Stimulated activated CD4-positive, alpha-beta T cell treated with anti-CD3 and anti-CD28 coated beads, Interleukin-4, amount 100 ng/mL, for 4 hours (primary cell): ENCODE measurements at places on chromosomes 12 and 14.

DNA sequence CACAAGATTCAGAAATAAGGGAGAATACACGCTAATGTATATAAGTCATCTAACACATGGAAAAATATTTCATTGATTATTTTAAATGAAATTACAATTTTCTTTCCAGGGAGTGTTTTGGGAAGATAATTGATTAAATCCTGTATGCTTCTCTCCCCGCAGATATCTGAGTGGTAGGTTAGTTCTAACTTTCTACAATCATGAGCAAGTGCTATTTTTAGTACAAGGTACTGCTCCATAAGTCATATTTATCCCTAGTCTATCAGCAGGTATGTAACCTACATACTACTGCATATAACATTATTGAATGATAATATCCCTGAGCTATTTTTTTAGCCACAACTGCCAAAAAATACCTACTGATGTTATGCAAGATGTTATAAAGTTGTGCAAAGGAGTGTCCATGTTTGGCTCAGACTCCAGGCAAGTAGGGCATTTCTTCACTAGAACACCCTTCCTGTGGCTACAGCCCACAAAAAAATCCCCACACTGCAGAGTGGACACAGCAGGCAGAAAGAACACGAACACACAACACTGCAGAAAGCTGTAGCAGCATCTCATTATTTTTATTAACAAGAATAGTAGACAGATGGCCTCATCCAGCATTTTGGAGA is 87.0 kb downstream of the SEC23A start:
- DNase-seq: no peak

GRCh38 chr12:1935700-1936378 is 17.4 kb upstream of the CACNA2D4 start:
- DNase-seq: no peak

DNA sequence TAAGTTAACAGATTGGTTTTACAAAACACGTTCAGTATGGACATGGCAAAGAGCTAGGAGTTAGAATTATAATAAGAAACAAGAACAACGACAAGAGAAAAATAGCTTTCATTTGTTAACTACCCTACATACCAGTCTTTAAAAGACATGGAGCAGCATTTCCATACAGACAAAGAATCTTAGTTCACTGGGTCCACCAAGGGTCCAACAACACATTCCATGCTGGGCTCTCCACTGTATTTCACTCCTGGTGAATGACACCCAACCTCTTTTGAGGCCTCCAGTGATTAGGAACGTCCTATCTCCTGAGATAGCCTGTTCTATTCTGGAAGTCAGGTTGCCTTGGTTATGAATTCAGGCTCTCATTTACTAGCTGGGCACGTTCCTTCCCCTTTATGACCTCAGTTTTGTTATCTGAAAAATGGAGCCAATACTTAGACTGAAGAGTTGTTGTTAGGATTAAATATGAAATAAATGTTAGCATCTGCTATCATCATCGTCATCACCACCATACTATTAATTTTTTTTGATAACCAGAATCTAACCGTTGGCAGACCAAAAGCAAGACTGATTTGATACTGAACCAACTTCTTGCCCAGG is 37.7 kb downstream of the C12orf75 start:
- DNase-seq: no peak

DNA sequence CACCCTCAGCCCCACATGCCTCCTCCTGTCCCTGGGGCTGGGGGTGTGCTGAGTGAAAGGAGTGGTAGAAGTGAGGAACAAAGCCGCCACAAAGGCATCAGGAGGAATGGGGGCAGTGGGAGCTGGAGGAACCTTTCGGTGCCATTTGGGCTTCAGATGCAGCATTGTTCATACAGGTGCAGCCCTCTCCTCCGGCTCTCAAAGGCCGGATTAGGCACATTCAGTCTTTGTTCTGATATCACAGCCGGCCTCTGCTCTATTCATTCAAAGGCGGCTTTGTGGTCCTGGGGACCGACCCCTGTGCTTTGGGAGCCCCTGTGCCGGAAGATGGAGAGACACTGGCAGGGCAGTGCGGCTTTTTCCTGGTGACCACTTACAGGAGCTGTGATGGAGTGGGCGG is 53.2 kb downstream of the SMOC1 start:
- no peak for DNase-seq

DNA sequence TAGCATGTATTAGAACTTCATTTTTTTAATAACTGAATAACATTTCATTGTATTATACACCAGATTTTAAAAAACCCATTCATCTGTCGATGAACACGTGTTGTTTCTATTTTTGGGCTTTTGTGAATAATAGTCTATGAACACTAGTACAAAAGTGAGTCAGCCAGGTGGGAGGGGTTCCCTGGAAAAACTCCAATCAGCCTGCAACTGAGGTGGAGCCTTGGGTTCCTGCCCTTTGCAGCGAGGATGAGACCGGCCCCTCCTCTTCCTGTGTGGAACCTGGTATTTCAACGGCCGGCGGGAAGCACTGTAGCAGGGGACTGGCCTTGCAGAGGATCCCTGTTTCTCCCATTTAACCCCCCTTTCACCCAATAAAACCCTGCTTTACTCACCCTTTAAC is 56.1 kb downstream of the LMNTD1 start:
- no peak for DNase-seq

GRCh38 chr14:24327303-24327702 is 7.6 kb downstream of the ADCY4 start:
- DNase-seq: no peak

- no peak for DNase-seq
These were observed 8.6 kb upstream of the RAN start for GRCh38 chr12:130863298-130863697.

- DNase-seq: no peak
These were observed 30.0 kb downstream of the HCFC2 start for GRCh38 chr12:104094284-104094683.

- no peak for DNase-seq
These were observed 2.3 kb upstream of the GARIN2 start for GRCh38 chr14:67186789-67187584.

DNA sequence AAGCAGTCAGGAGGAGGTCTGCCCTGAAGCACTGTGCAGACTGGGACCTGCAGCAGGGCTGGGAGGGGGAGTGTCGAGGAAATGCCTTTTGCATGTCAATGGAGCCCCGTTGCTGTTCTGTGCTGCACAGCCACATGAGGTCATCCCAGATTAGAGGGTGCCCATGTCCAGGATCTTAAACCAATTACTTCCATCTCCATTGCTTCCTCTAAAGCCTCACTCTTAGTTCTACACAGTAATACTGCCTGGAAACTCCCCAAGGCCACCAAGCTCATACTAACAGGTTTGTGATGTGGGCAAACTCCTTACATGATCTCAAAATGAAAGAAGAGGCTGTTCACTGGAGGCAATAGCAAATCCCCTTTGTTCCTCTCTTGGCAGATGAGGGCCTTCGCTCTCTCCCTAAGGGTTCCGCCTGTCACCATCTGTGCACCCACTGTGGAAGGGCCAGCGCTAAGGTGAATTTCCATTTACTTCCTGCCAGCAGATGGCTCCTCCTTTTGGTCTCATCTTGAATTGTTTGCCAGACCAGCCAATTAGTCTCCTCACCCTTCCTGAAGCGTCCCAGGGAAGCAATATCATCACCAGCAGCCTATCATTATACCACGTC is 35.4 kb upstream of the LTA4H start:
- no peak for DNase-seq

GRCh38 chr14:50785457-50786063 is 45.4 kb downstream of the NIN start:
- DNase-seq: no peak

DNA sequence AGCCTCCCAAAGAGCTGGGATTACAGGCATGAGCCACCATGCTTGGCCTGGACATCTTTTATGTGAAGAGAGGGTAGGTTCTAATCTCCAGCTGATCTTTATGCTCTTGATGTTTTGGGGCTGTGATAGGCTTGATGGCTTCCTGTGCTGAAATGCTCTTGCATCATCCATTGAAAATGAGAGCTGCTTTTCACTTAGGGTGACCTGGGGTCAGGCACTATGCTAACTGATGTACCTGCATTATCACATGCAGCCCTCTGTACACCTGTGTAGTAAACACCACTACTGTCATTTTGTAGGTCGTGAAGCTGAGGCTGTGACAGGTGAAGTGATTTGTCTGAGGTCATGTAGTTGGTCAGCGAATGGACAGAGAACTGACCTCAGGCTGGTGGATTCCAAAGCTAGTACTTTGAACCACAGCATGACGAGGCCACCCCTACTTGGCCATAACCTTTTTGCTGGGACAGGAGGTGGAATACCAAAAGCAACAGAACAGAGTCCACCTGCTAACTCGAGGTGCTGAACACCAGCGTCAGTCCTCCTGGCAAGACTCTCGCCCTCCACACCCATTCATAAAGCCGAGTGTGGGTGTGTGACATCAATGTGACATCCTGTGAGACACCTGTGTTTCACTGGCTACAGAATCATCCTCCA is 69.1 kb downstream of the C12orf75 start:
- DNase-seq: no peak

- peak; percentile 2 for DNase-seq
These were observed 1.1 kb downstream of the CCDC91 start for GRCh38 chr12:28191051-28192048.

DNA sequence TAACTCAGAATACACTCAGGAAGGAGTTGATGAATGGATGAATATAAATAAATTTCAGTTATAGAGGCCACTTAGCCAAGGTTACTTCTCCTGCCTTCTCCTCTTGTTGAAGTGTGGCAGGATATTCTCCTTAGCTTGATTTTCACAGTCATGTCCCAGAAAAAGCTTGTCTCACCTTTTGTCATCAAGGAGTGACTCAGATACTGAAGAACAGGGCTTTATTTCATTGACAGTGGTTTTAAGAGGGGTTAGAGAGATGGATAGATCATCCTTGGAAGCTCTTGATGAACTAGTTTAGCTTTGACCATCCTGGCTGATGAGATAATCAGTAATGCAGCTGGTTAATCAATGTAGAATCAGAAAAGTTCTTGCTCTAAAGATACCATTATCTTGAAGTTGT is 35.0 kb upstream of the CFAP54 start:
- no peak for DNase-seq

DNA sequence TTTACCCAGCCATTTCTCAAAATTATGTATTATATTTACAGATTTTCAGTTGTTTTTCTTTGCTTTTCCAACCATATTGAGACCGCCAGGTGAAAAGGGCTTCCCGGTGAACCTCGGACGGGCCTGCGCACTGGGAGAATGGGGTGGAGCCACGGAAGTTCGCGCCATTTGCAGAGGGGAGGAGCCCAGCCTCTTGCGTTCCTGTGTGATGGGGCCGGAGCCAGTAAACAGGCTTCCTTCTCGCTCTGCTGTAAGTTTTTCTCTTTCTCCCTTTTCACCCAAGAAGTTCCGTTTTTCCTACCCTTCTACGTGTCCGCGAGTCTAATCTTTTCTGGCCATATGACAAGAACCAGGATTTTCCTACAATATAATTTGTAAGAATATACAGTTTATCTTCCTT is 1108.8 kb upstream of the SEL1L start:
- DNase-seq: no peak

GRCh38 chr14:70934502-70935134 is 27.4 kb downstream of the PCNX1 start:
- DNase-seq: no peak

DNA sequence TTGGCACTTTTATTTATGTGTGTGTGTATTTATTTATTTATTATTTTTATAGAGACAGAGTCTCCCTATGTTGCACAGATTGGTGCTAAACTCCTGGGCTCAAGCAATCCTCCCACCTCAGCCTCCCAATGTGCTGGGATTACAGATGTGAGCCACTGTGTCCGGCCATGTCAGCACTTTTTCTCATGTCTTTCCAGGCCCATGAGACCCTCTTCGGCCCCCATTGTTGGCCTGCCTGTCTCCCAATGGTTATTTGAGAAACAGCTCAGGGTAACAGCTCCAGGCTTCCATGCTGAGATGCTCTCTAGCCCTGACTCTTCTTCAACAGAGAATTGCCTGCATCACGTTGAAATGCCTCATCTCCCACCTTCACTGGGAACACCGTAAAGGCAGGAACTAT is 34.4 kb downstream of the TMEM30B start:
- no peak for DNase-seq

GRCh38 chr14:36947362-36947761 is 225.0 kb downstream of the SLC25A21 start:
- DNase-seq: no peak

DNA sequence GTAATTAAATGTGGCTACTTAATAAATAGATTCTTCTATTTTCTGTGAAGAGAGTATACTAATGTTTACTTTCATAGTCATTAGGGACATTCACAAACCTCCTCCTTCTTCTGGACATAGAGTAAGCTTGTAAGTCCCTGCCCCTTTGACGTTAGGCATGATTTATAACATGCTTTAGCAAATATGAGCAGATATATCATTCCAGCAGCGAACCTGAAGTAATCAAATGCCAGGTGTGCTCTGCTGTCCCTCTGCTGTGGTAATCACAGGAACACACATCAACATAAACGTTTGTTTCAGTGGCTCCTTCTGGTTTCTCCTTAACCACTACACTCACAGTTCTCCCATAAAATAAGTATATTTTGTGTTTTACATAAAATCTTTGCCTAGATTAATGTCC is 961.8 kb downstream of the FLRT2 start:
- no peak for DNase-seq

DNA sequence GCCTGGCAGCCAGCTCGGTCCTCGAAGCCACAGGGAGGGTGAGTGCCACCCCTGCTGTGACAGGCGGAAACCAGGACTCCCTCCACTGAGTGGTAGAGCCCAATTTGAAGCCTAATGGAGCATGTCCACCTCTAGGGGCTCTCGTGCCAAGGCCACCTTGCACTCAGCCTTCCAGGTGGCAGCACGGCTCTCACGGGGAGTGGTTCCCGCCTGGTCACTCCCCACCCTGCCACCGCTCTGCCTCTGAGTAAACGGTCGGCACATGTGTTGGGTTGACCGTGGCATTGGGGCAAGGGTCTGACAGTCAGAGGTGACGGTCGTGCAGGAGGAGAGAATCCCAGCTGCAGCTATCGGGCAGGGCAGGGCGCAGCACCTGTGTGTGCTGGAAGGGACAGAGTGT is 34.8 kb downstream of the IL31 start:
- DNase-seq: no peak

DNA sequence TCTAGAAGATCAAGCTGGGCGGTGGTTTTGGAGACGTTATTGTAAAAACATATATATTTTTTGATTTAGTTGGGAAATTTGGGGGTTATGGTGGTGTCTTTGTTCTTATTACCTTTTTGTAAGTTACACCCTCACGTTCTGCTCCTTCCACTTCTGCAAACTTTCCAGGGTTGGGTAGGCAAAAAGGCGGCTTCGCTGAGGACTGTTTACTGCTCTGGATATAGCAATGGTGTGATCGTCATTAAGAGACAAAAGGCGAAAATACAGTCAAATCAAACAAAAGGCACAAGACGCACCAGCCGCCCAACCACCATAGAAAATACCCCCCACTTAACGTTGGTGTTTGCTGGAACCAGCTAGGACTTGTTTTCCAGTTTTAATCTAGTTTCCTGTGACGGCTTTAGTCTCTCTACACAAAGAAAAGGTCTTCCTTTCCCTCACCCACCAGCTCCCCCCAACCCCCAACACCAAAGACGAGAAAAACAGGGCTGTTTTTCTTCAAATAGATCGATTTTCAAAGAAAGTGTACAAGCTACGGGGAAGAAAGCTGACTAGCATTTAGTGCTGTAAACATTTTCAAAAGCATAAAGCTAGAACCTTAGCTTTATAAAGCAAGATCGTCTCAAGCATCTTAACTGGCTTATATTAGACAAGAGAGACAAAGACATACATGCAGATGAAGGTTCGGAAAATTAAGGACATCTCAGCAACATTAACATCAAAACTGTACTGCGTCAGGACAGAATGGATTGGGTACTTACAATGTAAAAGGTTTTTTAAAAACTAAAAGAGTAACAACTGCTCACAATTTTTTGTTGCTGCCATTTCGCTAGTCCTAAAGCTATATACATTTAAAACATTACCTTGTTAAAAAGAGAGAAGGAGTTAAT is 2.0 kb upstream of the SETD1B start:
- DNase-seq: no peak

GRCh38 chr14:105999361-106000028 is 473.1 kb downstream of the TMEM121 start:
- DNase-seq: peak; percentile 56
